ENCODE measurements at places on chromosomes 5 and 9.

- no peak for DNase-seq
Measured at GRCh38 chr5:124060011-124060410, 548.0 kb downstream of the CSNK1G3 start.

GRCh38 chr5:177091232-177091631 lies 4.5 kb downstream of the FGFR4 start:
- DNase-seq = no peak

- DNase-seq = no peak
Measured at GRCh38 chr5:122376250-122376649, 64.2 kb downstream of the SNCAIP start.

DNA sequence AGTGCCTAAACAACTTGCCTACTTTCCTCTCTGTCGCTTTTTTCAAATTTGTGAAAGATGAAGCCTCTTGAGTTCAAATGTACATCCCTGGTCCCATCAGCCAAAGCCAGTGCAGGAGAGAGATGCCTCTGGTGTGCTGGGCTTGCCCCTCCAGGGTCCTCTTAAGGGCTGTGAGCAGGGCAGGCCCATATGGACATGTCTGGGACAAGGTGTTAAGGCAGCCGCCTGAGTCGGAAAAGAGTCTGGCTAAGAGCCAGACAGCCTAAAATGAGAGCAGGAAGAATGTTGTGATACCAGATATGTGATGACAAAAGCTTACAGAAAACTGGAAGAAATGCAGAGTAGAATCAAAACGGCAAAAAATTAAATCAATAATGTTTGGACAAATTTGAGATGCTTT lies 72.5 kb downstream of the APTX start:
- DNase-seq = no peak

DNA sequence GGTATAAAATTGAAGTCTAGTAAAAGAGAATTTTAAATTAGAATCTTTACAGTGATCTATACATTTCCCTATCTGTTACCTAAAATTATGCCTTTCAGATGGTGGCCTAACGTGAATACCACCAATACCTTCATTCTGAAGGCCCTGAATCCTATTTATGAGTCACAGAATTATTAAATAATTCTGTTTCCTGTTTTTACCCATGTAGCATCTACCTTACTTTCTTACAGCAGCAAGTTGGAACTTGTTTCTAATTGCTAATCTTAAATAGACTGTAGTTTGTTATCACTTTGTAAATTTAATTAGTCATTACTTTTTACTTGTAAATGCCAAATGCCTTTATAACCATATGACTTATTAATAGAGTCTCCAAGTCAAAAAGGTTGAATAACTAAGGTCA lies 135.0 kb downstream of the PDE4D start:
- DNase-seq = no peak

- DNase-seq = no peak
Measured at GRCh38 chr9:134476942-134477335, 150.7 kb downstream of the RXRA start.

- DNase-seq = peak; percentile 34
Measured at GRCh38 chr5:172453986-172454357, 353 bp downstream of the SH3PXD2B start.

DNA sequence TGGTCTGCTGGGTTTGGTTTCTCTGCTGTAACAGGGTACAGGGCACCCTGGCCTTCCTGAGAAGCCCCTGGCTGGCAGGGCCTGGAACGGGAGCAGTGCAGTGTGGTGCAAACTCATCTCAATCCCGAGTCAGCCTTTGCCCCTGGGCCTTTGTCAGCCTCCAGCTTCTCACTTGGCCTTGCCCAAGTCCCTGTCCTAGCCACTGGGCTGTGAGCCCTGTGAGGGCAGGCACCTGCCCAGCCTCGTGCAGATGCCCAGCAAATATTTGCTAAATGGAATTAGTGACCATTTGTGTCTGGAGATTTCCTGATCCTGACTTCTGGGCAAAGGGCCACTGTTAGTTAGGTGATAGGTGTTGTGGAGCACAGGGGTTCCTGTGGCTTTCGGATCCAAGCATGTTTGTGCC lies 13.0 kb downstream of the RGS3 start:
- DNase-seq = no peak

DNA sequence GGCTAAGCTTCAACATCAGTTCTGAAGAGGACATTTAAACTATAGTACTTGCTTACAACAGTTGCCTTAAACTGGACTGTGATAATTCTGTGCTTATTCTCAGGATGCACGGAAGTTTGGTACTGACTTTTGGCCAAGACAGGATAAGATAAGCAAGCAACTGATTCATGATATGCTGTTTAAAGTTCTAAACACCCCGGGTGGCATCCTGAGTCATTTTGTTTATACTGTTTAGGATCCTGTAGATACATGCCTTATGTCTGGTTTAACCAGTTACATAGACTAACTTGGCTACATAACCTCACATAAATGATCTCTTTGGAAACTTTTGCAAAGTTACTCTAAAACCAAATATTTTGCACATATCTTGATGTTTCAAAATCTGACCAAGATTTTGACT lies 95.9 kb downstream of the CDH9 start:
- no peak for DNase-seq

DNA sequence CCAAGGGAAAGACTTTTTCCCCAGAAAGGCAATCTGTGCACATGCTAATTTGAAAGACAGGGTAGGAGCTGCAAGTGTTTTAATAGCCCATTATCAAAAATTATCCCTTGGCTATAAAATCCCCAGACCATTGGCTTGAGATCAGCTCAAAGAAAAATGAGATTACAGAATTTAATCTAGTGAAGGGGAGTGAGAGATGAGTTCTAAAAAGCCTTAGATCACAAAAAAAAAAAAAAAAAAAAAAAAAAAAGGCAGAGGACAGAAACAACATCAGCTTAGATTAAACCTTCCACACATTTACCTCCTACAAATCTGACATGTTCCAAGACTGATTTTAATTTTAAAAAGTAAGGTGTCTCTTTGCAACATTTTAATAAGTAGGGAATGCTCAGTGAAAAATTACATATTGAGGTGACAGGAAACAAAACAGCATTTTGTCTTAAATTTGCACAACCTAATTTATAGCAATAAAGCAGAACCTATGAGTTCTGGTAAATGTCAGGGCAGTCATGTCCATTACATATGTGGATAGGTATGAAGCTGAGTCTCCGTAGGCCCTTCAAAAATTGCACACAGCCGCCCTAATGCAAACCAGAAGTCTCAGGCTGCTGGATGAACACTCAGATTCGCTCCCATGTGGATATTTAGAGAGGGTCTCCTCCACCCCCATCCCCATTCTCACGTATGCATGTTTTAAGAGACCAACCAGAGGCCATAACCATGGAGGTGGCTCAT lies 43.4 kb downstream of the NFIB start:
- DNase-seq = no peak

- no peak for DNase-seq
Measured at GRCh38 chr9:120572472-120572871, 7.5 kb downstream of the CDK5RAP2 start.

DNA sequence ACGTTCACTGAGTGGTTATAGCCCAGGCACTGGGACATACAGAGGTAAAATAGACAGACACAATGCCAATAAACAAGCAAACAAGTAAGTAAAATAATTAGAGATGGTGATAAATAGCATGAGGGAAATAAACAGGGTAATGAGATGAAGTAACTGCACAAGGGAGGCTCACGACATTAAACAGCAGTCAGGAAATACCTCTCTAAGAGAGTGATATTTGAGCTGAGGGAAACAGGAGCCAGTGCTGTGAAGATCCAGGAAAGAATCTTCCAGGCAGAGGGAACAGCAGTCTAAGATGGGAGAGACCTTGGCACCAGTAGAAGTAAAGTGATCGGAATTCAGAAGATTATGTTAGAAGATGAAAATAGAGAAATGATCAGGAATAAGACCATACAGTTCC lies 279.4 kb downstream of the HINT1 start:
- DNase-seq = no peak

GRCh38 chr9:133569891-133570690 lies 35.6 kb downstream of the ADAMTSL2 start:
- no peak for DNase-seq

GRCh38 chr5:157540707-157541446 lies 34.7 kb downstream of the ADAM19 start:
- DNase-seq = peak; percentile 68

- no peak for DNase-seq
Measured at GRCh38 chr9:80866576-80867227, 822.6 kb downstream of the TLE1 start.

DNA sequence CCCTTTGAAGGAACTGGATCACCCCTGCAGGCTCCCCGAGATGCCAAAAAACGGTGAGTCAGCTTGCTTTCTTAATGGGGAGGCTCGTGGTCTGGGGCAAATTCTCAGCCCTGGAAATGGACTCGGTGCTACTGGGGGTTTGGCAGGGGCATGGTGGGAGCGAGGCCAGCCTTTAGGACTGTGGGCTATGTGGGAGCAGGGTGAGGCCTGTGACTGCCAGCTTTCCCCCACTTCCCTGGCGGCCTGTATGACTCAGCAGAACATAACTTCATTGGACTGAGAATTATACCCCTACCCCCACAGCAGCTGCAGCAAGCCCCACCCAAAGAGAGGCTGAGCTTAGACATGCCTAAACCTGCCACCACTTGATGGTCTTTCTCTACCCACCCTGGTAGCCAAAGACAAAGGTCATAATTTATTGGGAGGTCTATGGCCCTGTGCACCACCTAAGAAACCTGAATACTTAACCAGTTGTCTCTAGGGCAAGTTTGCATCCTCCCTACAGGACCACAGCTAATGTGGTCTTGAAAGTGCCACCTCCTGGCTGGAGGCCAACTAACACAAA lies 325.3 kb downstream of the TLE1 start:
- DNase-seq = no peak

DNA sequence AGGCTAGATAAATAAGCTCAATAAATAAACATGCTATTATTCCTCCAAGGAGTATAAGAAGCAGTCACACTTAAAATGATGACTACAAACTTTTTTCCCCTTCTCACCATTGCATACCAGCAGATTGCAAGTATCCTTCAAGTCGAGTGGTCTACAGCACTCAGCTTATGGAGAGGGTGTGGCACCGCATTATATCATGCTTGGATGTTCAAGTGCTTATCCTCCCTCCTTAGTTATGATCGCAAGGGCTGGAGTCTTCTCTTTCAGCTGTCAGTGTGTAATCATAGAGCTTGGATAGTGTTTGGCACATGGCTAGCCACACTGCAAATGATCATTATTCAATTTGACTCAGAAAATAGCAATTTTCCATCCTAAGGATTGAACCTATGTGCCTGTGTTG lies 124.0 kb downstream of the CARTPT start:
- DNase-seq = no peak

DNA sequence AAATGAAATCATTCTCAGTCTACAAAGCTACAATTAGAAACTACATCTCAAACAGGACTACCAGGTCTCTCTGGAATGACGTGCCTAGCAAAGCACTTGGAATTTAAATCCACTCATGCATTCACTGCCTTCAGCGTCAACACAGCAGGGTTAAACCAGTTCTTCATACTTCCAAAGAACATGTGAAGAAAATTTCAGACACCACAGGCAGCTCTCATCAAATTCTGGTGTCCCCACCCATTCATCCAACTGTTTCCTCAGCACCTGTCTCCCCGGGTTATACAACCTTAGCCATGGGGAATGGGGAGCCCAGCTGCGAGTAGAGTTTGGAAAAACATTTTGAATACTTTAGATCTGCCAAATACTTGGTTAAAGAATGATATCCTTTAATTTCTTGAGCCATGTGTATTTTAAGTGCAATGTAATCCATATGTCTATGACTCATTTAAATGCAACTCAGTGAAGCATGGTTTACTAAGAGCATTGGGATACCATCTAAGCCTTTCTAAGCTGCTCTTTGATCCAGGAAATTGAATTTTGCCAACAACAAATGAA lies 17.5 kb downstream of the ADAM19 start:
- DNase-seq = peak; percentile 54

DNA sequence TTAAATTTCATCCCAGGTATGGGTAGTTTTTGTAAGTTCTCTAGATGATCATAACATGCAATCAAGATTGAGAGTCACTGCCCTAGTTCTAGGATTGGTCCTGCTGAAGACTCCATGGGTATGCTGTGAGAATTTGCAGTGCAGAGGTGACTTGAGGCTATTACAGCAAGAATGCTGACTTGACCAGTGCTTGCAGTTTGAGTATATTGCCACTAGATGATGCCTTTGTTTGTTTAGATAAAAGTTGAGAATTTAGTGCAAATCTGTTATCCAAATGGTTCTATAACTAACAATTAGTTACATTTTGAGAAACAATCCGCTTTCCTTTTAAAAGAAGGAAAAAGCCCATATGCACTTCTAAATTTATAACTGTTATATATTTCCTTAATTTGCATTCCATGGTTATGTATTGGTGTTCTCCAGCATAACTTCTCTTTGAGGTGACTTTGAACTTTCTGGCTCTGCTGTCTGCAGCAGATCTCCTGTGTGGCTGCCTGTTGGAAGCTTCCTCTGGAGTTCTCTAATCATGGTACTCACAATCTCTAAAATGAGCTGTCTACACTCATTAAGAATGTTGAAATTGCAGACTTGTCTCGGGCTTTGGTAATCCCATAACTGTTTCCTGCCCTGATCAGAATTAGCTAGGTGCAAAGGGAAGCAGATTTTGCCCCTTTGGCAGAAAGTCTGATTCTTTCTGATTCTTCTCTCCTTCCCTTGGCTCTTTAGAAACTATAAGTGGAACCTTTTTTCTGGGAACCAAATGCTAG lies 24.9 kb downstream of the MELK start:
- peak; percentile 75 for DNase-seq

GRCh38 chr9:97788763-97789663 lies 64.0 kb upstream of the FOXE1 start:
- DNase-seq = no peak

GRCh38 chr9:90680534-90680933 lies 37.9 kb upstream of the DIRAS2 start:
- no peak for DNase-seq

GRCh38 chr5:147065071-147065470 lies 169.8 kb upstream of the STK32A start:
- no peak for DNase-seq

DNA sequence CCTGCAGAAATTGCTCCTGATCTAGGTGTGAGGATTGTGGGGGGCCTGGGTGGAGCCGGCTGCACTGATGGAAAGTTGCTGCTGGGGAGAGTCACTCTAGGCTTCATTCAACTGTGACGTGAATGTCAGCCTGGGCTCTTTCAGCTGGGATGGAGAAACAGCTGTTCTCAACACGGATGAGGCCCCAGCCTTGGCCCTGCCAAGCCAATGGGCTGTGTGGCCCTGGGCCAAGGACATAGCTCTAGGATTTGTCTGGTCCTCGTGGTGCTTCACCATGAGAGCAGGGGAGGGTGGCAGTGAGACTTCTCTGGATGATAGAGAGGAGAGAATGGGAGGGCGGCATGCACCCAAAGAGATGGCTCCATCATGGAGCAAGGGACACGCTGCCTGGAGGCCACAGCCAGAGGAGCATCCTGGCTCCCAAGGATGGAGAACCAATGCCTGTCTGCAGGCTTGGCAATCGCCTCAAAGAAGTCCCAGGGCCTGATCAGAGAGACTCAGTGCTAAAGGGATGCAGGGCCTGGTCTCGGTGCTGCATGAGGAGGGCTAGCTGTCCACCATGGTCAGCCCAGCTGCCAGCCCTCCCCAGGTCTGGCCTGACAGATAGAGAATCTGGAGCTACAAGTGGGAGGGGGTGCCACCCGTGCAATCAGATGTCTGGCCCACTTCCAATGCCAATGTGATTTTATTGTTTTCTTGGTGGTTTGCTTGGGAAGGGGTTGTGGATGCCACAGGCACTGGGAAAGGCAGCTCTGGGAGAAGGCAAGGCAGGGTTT lies 141.0 kb downstream of the GADD45G start:
- DNase-seq = no peak

All from AG08395 (cell line).